ENCODE measurements at places on chromosomes 2 and 18.

DNA sequence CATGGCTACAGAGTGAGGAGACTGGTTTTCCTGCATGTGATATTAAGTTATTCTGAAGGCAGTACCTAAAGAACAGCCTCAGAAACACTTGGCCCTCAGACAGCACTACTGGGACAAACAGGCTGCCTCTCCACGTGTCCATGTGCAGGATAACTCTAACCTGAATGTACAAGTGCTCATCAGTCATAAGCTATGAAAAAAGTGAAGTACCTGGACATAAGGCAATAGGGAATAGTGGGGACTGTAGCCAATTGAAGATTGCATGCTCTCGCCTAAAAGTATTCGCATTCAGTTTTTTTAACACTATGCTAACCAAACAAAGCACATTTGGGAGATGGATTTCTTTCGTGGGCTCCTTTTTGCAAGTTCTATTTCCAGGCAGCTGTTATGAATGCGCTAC is 33.0 kb downstream of the SLC14A1 start:
- no peak for DNase-seq

DNA sequence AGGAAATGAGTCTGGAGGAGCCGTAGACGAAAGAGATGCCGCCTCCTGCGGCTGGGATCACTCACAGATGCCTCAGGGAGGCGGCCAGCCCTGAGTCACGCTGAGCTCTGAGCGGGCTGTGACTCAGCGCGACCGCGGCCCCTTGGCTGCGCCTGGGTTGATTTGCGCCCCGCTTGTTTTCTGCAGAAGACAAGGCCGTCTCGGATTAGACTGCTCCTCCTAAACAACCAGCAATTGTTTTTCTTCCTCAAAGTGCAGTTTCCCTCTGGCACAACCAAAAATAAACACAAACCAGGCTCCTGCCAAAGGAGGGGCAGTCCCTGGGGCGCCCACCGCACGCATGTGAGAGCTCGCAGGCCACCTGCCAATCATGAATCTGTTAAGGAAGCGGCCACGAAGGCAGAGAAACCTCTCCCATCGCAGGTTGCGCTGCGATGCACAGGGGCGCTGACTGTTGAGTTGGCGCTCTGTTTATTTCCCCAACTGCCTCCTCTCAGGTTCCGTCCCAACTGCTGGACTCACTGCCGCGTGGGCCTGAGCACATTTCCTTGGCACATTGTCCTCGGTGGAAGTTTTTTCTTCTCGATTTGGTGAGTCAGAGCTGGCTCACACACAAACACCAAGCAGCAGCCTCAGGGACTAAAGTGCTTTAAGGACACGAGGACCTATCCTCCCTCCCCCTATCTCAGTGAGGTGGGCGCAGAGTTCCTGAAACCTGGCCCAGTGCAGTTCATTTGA is 85.2 kb upstream of the NDUFV2 start:
- DNase-seq, result no peak

- DNase-seq, result no peak
These were observed 156.9 kb downstream of the COL4A4 start for GRCh38 chr2:227007148-227007547.

DNA sequence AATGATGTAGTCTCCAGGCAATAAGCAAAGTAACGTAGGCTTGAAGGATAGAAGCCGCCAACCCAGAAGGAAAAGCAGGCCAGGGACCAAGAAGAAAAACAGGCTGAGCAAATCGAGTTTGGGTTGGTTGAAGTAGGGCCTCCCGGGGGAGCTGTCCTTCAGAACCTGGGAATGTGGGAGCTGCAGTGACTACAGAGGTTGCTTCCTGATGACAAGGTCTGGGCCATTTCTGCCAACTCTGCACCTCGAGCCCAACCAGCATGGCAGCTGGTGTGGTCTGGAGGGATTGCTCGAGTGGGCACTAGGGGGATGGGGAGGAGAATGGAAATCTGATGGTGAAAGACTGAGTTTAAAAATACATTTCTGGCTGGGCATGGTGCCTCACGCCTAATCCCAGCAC is 14.1 kb downstream of the ACMSD start:
- DNase-seq, result no peak

DNA sequence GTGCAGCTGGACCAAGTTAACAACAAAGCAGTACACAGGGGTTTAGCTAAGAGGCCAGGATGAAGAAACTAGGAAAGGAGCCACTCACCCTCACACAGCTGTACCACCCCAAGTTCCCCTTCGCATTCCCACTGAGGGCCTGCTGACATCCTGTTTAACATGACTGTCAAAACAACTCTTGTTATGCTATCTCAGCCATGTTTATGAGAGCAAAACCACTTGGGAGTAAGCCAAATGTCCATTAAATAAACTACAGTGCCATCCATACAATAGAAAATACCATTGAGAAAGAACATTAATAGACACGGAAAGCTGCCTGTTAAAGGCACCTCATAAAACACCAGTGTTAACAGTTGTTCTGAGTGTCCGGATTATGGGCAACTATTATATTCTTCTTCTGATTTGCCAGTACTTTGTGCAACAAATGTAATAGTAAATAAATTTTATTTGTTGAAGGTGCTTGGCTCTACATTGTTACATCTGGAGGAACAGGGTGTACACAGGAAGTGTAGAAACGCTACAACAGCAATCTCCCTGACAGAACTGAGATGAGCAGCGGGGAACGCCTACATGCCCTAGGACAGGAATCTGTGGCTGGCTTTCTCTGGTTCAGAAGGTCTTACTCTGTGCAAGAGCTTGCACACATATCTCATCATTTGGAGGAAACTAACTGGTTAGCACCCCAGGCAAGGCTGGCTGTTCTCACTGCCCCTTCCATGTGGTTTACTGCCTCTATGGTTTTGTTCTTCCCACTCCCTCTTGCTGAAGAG is 85.6 kb downstream of the EHD3 start:
- DNase-seq, result peak; percentile 85

DNA sequence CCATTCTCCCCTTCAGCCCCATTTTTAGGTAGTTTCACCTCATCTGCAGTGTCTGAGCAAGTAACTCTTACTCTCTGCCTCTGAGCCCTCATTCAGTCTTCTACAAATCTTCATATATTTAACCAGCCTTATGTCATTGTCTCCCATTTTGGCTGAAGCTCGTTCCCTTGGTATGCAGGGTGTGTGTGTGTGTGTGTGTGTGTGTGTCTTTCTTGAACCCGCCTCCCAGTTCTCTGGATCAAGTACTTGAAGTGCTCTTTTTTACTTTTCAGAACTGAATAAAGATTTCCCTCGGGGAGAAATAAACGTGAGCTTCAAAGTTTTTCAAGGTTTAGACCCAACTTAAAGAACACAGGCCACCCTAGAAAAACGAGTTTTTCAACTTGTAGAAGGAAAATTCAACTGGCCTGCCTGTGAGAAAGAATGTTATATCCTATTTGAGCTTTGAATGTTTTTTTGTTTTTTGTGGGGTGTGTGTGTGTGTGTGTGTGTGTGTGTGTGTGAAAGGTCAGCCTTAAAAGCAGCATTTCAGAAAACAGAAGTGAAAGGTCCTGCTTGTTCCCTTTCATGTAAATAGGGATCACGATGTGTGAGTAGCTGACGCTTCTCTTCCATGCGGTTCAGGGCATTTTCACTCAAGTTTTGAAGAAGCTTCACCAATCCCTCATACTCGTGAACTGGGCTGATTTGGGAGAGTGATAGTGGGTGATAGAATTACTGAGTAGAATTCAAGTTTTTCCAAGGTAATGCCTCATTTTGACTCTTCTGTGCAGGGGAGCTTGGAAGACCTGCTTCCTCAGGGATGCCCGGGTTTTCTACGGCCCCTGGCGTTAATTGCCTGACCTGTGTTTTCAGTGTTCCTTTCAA is 50.6 kb upstream of the EML6 start:
- no peak for DNase-seq

DNA sequence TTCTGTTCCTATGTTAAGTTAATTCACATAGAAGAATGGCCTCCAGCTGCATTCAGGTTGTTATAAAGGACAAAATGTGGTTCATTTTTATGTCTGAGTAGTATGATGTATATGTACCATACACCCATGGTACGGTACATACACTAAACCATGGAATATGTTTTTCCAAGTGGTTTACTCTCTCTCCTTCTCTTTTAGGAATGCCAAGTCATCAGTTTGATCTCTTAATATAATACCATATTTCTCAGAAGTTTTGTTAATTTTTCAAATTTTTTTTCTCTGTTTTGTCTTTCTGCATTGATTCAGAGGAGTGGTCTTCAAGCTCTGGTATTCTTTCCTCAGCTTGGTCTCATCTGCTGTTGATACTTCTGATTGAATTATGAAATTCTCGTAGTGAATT is 230.9 kb downstream of the DSEL start:
- DNase-seq, result no peak

GRCh38 chr2:188333751-188334524 is 42.3 kb downstream of the GULP1 start:
- no peak for DNase-seq

GRCh38 chr2:154495455-154495868 is 203.0 kb upstream of the KCNJ3 start:
- no peak for DNase-seq

DNA sequence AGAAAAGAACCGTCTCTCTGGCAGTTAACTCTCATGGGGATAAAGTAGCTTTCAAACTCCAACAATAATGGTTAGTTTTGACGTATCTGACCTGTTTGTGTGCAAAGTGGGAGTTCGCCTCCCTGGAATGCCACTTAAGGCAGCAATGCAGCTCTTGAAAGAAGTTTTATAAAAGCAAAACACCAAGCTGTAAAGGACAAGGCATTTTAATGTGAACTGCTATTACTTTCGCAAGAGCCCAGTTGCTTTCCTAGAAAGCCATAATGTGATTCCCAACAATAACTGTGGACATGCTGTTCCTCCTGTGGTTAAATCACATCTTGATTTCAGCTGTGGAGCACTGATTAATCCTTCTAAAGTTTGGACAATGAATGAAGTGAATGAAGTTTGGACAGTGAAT is 303.7 kb downstream of the PTPRM start:
- DNase-seq, result no peak

DNA sequence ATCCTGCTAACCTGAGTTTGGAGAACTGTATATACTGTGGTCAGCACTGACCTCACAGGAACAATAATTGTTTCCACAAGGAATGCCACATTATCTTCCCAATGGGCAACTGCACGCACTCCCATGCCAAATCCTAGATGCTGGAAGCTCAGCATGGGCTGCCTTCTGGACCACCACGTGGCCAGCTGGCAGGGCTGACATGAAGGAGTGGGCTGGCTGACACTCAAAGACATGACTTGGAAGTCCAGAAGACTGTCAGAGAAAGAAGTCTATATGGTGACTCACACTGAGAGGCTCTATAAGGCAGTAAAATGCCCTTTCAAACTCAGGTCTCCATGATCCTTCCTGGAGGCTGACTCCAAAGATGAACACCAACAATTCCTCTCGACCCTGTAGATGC is 98.4 kb upstream of the RNF152 start:
- no peak for DNase-seq

DNA sequence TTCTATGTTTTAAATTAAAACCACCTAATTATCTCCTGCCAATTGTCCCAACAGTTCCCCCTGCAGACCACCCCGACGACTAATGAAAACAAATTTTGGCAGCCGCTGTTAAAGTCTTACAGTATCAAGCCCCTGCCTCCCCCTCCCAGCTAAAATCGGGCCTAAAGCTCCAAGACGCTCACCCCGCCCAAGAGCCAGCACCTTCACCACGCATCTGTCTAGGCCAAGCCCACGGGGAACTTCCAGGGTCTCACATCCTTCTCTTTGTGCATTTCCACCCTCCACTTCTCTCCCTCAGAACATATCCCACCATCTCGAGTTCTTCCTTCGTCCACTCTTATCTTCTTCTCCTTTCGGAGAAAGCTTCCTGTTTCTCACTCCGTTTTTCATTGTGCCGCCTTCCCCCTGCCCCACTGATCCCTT is 445 bp downstream of the PRPF40A start:
- DNase-seq, result peak; percentile 37

DNA sequence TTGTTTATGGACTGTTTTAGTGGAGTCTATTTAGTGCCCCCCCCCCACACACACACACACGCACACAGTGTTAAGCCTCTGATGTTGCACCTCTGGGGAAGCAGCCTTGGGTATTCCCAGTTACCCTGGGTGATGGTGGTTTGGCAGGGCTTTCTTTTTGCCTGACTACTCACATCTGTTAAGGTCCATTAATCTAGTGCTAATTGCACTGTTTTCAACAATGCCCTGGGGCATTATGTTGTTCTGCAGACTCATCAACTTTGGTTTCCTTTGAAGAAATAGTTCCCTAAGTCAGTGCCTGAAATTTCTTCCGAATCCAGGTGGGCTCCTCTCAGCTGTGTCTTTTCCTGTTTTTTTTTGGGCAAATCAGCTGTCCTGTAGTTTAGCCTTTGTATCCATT is 34.7 kb downstream of the SPOPL start:
- no peak for DNase-seq

All from NCI-H345 (cell line).